Thoracic aorta (tissue), 2 donors: ENCODE measurements at places on chromosomes 2 and 18. TPM values are rescaled to one million over a fixed set of nuclear protein-coding genes. Genes with fewer than 3 reads are reported as not detected.
A peak's percentile ranks its signal among the peaks of the same experiment; 100 is the strongest.

DNA sequence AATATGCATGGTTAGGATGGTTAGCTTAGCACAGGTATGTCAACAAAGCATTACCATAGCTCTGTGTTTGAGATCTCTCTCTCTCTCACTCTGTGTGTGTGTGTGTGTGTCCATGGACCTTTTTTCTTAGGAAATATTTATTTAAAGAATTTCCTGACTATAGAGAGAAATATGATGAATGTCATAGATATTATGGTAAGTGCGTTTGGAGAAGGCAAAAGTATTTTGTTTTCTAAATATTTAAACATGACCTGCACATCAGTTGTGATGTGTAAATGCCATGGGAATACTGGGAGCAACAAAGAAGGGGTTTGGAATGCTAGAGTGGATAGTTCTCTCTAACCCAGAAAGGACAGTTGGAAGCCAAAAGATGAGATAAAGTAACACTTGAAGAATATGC is 3.9 kb upstream of the TMEM178A start:
- no peaks in the 10 kb centered on the region for H3K4me1 ChIP-seq
- no peak overlapping the region for H3K4me3 ChIP-seq
- no peak overlapping the region for H3K27ac ChIP-seq
- DNase-seq: no peak
- H3K27me3 ChIP-seq: no peaks in the 10 kb centered on the region
- no peaks in the 10 kb centered on the region for H3K36me3 ChIP-seq

- no peaks in the 10 kb centered on the region for H3K27me3 ChIP-seq
- H3K27ac ChIP-seq: no peak overlapping the region
- no peak overlapping the region for H3K4me3 ChIP-seq
- DNase-seq: no peak
- H3K4me1 ChIP-seq: no peaks in the 10 kb centered on the region
- no peaks in the 10 kb centered on the region for H3K36me3 ChIP-seq
These were observed 211.6 kb upstream of the MMADHC start for GRCh38 chr2:149799013-149799705.

- no peak for DNase-seq
- H3K4me1 ChIP-seq: no peaks in the 10 kb centered on the region
- H3K27me3 ChIP-seq: no peaks in the 10 kb centered on the region
- H3K36me3 ChIP-seq: peaks cover 39% of the 10 kb centered on the region
- no peak overlapping the region for H3K4me3 ChIP-seq
These were observed 55.5 kb downstream of the DYNC1I2 start for GRCh38 chr2:171742760-171743159.

Gene APCDD1
- 38.2 TPM for total RNA-seq

DNA sequence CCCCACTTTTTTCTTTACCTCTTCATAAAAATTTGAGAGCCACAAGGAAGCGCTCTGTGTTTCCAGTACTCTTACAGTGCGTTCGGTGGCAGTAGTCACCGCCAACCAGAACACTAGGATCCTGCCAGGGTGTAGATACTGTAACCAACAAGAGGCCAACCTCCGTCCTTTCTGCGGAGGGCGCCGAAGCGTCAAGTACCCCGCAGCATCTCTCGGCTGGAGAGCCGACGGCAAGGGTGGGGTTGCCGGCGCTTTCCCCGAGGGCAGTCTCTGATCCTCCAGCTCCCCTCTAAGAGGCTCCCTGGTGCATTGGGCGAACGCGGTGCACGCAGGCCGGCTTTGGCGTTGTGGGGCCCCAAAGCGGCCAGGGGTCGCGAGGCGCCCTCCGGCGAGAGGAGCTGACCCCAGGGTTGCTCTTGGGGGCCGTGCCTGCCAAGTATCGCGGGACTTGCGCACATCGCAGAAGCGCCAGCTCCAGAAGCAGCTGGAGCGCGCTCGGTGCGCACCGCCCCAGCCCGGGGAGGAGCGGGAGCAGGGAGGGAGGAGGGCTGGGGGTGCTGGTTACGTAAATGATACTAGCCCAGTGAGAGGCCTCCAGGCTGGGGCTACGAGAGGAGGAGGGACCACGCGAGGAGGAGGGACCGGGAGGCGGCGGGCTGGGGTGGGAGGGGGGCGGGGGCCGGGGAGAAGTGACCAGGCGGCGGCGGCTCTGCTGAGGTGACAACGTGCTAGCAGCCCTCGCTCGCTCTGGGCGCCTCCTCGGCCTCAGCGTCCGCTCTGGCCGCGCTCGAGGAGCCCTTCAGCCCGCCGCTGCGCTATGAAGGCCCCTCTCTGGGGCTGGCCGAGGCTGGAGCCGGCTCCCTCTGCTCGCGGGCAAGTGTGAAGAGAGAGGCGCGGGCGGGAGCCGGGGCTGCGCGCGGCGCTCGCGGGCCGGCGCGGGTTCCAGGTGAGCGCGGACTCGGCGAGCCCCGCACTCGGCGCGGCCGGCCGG is at the start of gene GALNT13:
Gene GALNT13 (plus strand): TSS at position 692 of the 991 bp plus-strand sequence.
- H3K27ac ChIP-seq: no peak within 1 kb of the TSS
- peak within 1 kb of the TSS; percentile 53 for H3K4me3 ChIP-seq
- DNase-seq: no peak
- no peaks in the 10 kb centered on the region for H3K27me3 ChIP-seq
- no peaks in the 10 kb centered on the region for H3K4me1 ChIP-seq

GRCh38 chr2:133568172-133568571 is at the start of gene NCKAP5:
TSS of gene NCKAP5 (minus strand) at chr2:133568463. CDS start at chr2:133517526, 50,937 bp downstream.
- H3K36me3 ChIP-seq: no peaks in the 10 kb centered on the region
- H3K27me3 ChIP-seq: no peaks in the 10 kb centered on the region
- peak within 1 kb of the TSS; percentile 33 for H3K4me3 ChIP-seq
- no peak within 1 kb of the TSS for H3K27ac ChIP-seq
- no peak for DNase-seq

DNA sequence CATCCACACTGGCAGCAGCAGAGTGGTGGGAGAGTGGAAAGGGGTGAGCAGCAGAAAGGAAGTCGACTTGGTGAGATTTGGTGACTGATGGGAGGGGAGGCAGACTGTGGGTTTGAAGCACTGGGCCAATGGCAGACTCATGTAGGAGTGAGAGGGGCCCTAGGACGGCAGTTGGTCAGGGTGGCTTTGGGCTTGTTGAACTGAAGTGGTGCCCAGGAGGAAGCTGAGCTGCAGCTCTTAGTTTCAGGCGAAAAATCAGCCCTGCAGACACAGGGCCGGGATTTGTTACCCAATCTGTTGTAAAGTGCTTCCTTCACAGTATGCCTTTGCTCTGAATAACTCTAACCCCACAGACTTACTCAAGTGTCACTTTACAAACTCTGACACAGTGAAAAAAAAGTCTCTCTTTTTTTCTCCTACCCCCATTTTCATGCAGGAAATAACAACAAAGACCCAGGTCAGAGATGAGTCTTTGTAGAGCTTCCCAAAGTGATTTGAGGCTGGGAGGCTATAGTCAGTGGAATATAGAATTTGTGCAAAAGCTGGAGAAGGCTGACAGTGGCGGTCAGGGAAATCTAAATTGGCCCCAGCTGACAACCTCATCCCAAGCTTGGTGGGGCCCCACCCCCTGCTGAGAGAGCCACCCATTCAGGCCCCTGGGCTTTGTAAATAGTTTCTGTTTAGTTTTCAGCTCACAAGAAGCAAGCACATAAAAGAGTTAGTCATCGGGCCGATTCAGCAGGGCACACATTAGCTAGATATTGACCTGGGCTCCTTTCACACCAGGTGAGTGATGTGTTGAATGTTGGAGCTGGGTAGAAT is 226.9 kb downstream of the VAPA start:
- H3K27ac ChIP-seq: no peak overlapping the region
- H3K27me3 ChIP-seq: no peaks in the 10 kb centered on the region
- no peaks in the 10 kb centered on the region for H3K36me3 ChIP-seq
- peaks cover 33% of the 10 kb centered on the region for H3K4me1 ChIP-seq

GRCh38 chr2:24183366-24184069 is 8.7 kb downstream of the FAM228A start:
- peak overlapping the region; percentile 38 for H3K27ac ChIP-seq
- no peak overlapping the region for H3K4me3 ChIP-seq

- H3K36me3 ChIP-seq: no peaks in the 10 kb centered on the region
- no peak for DNase-seq
- H3K4me3 ChIP-seq: peak overlapping the region; percentile 78
- peaks cover 16% of the 10 kb centered on the region for H3K4me1 ChIP-seq
These were observed 37.4 kb downstream of the AFF3 start for GRCh38 chr2:100104718-100105677.

GRCh38 chr2:12883906-12884305 is 167.2 kb downstream of the TRIB2 start:
- H3K36me3 ChIP-seq: no peaks in the 10 kb centered on the region
- H3K4me1 ChIP-seq: peaks cover 5% of the 10 kb centered on the region

- DNase-seq: no peak
- H3K36me3 ChIP-seq: no peaks in the 10 kb centered on the region
- H3K4me3 ChIP-seq: no peak overlapping the region
- H3K27me3 ChIP-seq: no peaks in the 10 kb centered on the region
- no peaks in the 10 kb centered on the region for H3K4me1 ChIP-seq
These were observed 1.7 kb downstream of the MSL3B start for GRCh38 chr2:233866479-233866878.

DNA sequence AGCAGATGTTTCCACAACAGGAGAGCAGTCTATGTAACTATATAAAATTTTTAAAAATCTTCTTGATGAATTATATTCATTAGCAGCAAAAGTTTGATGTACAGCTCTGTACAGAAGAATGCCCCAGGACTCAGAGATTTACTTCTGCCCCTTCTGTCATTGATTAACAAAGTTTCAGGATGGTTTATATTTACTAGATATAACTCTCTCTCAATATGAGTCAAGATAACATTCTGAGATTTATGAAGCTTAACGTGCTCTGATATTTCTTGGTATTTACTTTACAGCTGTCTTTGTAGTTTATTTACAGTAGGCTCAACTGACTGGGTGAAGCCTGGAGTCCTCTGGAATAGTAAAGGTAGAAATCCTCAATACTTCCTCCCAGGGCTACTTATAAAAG is 93.6 kb upstream of the HNMT start:
- no peaks in the 10 kb centered on the region for H3K27me3 ChIP-seq
- H3K4me1 ChIP-seq: no peaks in the 10 kb centered on the region
- no peaks in the 10 kb centered on the region for H3K36me3 ChIP-seq
- no peak overlapping the region for H3K27ac ChIP-seq

- peaks cover 4% of the 10 kb centered on the region for H3K27me3 ChIP-seq
- H3K4me3 ChIP-seq: no peak overlapping the region
- no peak overlapping the region for H3K27ac ChIP-seq
- no peaks in the 10 kb centered on the region for H3K4me1 ChIP-seq
- no peaks in the 10 kb centered on the region for H3K36me3 ChIP-seq
- DNase-seq: no peak
These were observed 47.9 kb downstream of the EML6 start for GRCh38 chr2:54771166-54771885.

DNA sequence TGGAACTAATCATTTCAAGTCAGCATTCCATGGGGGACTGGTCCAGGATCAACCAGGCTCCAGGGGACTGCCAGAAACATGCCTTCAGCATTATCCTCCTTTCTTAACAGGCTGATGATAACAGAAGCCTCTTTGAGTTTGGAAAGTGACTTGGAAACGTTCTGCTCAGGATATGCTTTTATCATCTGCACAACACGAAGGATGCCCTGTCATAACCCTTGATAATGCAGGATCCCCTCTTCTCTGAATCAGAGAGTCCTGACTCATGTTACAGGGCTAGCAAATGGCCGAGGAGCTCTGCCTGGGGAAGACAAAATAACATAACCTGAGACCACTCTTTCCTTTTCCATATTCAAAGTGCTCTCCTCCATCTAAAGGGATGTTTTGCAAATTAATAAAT is 6.7 kb downstream of the SCYGR3 start:
- no peak overlapping the region for H3K27ac ChIP-seq
- no peaks in the 10 kb centered on the region for H3K27me3 ChIP-seq
- H3K4me1 ChIP-seq: no peaks in the 10 kb centered on the region
- DNase-seq: no peak
- H3K4me3 ChIP-seq: no peak overlapping the region
- H3K36me3 ChIP-seq: no peaks in the 10 kb centered on the region
